Heart right ventricle (tissue), 16 donors: ENCODE measurements at places on chromosomes 2 and 18. TPM values are rescaled to one million over a fixed set of nuclear protein-coding genes. Genes with fewer than 3 reads are reported as not detected.

DNA sequence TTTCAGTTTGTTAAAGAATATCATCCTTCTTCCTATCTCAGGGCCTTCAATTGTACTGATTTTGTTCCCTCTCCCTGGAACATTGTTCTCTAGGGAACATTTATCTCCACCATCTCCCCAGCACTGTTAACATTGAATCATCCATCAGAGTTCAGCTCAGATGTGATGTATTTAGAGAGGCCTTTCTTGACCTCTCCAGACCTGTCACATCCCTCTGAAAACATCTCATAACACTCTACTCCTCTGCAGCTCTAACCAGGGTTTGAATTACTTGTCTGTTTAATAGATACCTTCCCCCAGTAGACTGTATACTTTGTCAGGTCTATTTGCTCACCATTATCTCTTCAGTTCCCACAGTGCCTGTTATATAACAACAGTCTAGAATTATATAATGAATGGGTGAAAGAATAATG is 98.6 kb downstream of the GALNT1 start:
- H3K27me3 ChIP-seq, result no peaks in the 10 kb centered on the region
- no peak overlapping the region for H3K4me3 ChIP-seq
- H3K27ac ChIP-seq, result no peak overlapping the region
- no peak for DNase-seq

The YES1 gene
- 13.4 TPM for polyA plus RNA-seq

The FAM237A gene
- polyA plus RNA-seq, result not detected

The GRB14 gene
- polyA plus RNA-seq, result 4.5 TPM

DNA sequence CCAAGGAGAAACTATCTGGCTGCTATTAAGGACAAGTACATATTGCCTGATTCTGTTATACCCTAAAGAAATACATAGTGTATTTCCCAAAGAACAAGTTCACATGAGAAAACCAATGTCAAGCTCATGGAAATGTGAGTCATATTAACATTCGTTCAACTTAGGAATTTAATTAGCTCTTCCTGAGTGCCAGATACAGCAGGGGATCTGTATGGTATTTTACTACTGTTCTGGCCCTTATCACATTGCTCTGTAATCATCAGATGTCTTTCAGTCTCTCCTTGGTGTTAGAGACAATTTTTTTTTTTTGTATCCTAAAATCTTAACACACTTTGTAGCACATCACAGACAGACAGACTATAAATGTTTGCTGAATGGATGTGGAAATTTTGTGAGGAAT is 395.0 kb upstream of the CRIM1 start:
- no peaks in the 10 kb centered on the region for H3K36me3 ChIP-seq
- H3K27ac ChIP-seq, result no peak overlapping the region
- no peak for DNase-seq

The ERICH2 gene
- polyA plus RNA-seq, result 0.66 TPM

The RGPD6 gene
- 13.8 TPM for polyA plus RNA-seq

DNA sequence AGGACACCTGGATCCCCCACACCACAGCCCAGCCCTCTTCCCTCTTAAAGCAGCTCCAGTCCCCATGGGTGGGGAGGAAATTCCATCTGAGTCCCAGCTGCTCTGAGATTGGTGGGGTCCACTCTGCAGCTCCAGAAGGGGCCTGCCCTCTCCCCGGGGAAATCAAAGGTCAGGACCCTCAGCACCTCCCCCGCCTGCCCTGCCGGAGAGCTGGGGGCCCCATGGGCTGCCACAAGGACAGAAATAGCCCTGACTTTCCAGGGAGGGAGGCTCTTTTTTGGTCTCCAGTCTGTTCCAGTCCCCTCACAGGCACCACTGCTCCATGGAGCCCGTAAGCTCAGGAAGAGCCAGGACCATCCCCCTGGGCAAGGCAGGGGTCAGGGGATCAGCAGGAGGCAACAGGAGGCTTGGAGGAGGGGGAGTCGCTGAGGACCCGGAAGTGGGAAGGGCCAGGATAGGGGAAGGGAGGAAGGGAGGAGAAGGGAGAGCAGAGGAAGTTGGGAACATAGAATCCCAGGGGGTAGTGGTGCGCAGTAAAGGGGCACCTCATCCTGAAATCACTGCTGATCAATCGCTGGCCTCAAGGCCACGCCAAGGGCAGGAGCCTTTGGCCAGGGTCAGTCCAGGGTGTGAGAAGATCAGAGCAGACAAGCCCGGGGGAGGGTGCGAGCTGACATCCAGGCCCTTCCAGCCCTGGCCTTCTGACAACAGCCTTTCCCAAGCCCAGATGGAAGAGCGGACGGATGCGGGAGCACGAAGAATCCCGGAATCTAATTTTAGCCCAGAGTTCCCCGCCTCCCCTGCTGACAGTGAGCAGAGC is 7.6 kb downstream of the ADRA2B start:
- H3K4me1 ChIP-seq, result peaks cover 42% of the 10 kb centered on the region
- H3K27me3 ChIP-seq, result no peaks in the 10 kb centered on the region
- peak overlapping the region; percentile 34 for H3K4me3 ChIP-seq

The WNT10A gene
- polyA plus RNA-seq, result 0.01 TPM

The ACVR1C gene
- 0.22 TPM for polyA plus RNA-seq

DNA sequence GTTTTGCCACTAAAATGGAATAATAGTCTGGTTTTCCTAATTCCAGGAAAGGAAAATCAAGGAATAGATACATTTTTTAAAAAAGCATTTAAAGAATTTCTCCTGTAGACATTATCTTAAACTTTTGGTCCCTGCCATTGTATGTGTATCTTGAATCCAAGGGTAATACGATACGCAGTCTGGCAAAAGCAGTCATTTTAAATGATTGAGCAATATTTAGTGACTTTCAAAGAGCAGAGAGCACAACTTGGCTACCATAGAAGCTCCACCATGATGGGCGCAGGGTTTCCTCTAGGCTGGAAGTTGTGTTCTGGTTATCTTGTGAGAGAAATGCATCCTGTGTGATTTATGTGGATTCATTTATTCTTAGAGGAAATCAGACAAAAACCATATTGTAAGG is 92.9 kb downstream of the NEDD4L start:
- no peak overlapping the region for H3K4me3 ChIP-seq
- H3K27me3 ChIP-seq, result no peaks in the 10 kb centered on the region
- no peaks in the 10 kb centered on the region for H3K36me3 ChIP-seq
- peaks cover 7% of the 10 kb centered on the region for H3K4me1 ChIP-seq

The IAH1 gene
- polyA plus RNA-seq, result 103 TPM

DNA sequence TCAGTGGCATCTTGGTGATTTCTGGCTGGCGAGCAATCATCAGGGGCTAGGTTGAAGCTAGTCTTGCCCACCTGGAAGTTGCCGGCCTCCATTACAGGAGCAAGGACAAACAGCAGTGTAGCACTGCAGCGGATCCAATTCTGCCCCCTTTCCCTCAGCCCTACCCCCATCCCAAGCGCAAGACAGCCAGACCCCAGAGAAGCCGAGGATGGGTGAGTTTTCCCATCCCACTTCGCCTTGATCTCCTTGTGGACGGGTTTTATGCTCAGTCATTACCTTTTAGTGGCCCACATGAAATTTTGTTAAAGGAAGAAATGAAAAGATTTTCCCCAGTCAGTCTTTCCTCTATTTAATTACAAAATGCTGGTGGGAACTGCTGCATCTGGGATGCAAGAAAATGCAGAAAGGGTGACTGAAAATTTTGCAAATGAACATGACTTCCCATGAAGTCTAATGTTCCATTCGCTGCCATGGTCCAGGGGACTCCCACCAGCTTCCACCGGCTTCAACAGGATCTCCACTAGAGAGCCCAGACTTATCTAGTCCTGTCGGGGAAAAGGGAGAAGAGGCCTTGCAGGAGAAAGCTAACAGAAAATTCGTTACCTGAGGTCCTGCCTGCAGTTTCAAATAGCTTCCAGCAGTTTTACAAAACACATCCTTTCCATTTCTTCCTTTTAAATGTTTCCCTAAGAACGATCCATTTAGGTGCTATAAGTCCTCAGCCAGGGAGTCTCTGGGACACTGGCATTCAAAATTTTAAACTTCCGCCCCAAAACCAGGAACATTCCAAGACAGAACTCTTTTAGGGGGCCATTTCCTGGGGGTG is 1.9 kb upstream of the HOXD9 start:
- DNase-seq, result no peak
- H3K4me1 ChIP-seq, result no peaks in the 10 kb centered on the region
- H3K27me3 ChIP-seq, result peaks cover 100% of the 10 kb centered on the region
- no peak overlapping the region for H3K27ac ChIP-seq

DNA sequence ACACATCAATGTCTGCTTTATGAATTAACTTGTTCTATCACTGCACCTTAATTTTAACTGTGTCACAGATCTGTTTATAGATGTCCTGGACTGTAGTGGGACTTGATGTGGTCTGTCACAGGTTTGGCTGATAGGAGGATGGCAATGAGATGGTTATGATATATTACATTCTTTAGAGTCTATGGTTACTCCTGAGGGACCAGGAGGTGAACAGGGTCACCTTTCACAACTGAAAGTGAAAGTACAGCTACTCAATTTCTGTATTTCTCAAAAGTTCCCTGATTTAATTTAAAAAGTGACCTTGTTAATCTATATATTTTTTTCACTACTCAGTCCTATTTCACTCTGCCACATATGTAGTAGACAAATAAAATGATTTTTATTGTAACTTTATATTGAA is 1284.1 kb upstream of the GYPC start:
- H3K4me1 ChIP-seq, result no peaks in the 10 kb centered on the region
- H3K27ac ChIP-seq, result no peak overlapping the region
- no peaks in the 10 kb centered on the region for H3K27me3 ChIP-seq
- H3K4me3 ChIP-seq, result no peak overlapping the region

- no peaks in the 10 kb centered on the region for H3K36me3 ChIP-seq
- no peaks in the 10 kb centered on the region for H3K4me1 ChIP-seq
- H3K27ac ChIP-seq, result no peak overlapping the region
- DNase-seq, result no peak
- H3K27me3 ChIP-seq, result no peaks in the 10 kb centered on the region
- H3K4me3 ChIP-seq, result no peak overlapping the region
These were observed 230.5 kb downstream of the FIGN start for GRCh38 chr2:163505281-163505680.

DNA sequence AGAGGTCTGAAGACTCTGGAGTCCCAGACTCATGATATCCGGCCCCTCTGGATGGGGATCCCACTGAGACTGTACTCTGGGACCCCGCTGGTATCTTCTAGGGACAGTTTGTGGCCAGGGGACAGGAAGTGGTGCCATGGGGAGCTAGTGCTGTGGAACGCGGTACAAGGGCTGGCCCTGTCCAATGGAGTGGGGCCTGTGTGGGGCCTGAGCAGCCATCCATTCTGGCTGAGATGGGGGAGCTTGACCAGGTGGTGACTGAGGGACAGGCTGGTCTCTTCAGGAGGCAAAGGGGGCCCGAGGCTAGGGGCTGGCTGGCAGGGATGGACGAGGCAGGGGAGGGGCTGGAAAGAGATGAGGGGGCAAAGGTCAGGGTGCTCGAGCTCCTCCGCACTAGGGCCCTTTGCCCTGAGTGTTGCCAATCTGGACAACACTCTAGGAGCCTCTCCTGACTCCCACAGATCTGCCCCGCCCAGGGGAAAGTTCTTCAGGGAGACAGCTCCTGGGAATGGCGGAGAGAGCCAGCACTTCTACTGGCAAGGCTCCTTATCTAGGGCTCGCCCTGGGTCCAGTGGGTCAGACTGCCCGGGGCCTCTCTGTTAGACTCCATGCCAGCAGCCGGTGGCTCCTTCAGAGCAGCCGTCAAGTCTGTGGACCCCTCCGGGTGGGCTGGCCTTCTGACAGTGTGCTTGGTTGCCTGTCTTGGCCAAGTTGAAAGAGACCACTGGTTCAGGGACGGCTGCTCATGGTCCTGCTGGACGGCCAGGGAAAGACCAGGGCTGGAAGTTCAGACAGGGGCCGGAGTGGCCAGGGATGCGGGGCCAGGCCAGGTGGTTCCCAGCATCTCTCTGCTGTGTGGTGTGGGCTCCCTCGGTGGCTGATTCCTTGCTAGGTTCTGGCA is 12.3 kb downstream of the MALL start:
- H3K4me1 ChIP-seq, result peaks cover 35% of the 10 kb centered on the region
- no peak for DNase-seq
- H3K36me3 ChIP-seq, result no peaks in the 10 kb centered on the region
- H3K4me3 ChIP-seq, result no peak overlapping the region
- no peaks in the 10 kb centered on the region for H3K27me3 ChIP-seq
- H3K27ac ChIP-seq, result peak overlapping the region; percentile 85

- DNase-seq, result no peak
- H3K27me3 ChIP-seq, result no peaks in the 10 kb centered on the region
- no peaks in the 10 kb centered on the region for H3K36me3 ChIP-seq
These were observed 42.5 kb downstream of the PIGN start for GRCh38 chr18:62144338-62144737.

DNA sequence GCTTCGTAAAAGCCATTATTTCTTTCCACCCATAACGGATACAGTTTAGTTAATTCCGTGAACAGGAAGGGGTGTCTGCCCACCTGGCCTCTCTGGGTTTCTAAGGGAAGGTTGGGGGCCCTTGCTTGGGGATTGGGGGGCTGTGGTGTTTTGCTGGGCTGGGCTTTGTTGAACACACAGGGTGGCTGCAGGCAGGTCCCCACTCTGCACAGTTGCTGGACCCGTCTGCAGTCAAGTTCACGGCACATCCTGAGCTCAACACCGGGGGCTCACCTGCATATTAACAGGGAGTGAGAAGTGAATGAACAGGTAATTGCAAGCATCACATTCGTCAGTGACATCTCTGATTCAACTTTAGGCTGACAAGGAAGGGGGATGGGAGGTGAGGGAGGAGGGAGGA is 109.0 kb downstream of the ZNF516 start:
- no peaks in the 10 kb centered on the region for H3K27me3 ChIP-seq
- no peak overlapping the region for H3K4me3 ChIP-seq
- no peak for DNase-seq
- H3K4me1 ChIP-seq, result peaks cover 25% of the 10 kb centered on the region

The ALKAL2 gene
- 0.73 TPM for polyA plus RNA-seq

The KATNAL2 gene
- 6.1 TPM for polyA plus RNA-seq

DNA sequence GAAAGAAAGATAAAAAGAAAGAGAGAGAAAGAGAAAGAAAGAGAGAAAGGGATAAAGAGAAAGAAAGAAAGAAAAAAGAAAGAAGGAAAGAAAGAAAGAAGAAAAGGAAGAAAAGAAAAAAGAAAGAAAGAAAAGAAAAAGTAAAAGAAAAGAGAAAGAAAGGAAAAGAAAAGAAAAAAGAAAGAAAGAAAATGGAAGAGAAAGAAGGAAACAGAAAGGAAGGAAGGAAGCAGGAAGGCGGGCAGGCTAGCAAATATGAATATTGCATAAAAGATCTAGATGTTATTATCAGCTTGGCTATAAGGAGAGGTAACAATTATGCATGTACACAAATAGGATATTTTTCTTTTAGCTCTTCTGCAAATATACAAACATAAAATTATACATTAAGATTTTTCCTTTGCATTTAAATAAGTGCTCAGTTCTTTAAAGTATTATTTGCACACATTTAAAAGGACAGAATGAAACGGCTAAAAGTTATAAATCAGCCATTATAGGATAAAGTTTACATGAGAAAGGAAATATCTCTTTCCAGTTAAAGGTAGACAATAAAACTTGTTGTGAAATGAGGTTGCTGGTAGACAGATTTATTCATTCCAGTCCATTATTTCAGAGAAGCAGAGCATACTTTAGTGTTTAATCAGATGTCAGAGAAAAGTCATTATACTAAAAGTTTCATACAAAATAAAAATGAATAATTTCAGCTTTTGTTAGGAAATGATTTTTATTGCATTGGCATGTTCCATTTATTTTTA is 511.4 kb downstream of the KCNJ3 start:
- no peaks in the 10 kb centered on the region for H3K27me3 ChIP-seq
- DNase-seq, result no peak
- no peak overlapping the region for H3K4me3 ChIP-seq
- H3K27ac ChIP-seq, result no peak overlapping the region
